ENCODE measurements at places on chromosomes 11 and 22. TPM values are rescaled to one million over a fixed set of nuclear protein-coding genes. Genes with fewer than 3 reads are reported as not detected.

Gene LAYN
- 12.5 TPM for polyA plus RNA-seq

Gene MFNG
- 21.5 TPM for polyA plus RNA-seq

Gene SCARF2
- polyA plus RNA-seq, result 17.5 TPM

Gene CHRM1
- 0.54 TPM for polyA plus RNA-seq

All from left lung (tissue), 14 donors.